ENCODE measurements at places on chromosomes 3 and 15.

- DNase-seq, result no peak
These were observed 121.3 kb upstream of the ADAMTS9 start for GRCh38 chr3:64809086-64809485.

GRCh38 chr15:91140601-91141000 is 40.5 kb downstream of the SV2B start:
- DNase-seq, result no peak

GRCh38 chr3:117611211-117611610 is 901.6 kb downstream of the TUSC7 start:
- no peak for DNase-seq

DNA sequence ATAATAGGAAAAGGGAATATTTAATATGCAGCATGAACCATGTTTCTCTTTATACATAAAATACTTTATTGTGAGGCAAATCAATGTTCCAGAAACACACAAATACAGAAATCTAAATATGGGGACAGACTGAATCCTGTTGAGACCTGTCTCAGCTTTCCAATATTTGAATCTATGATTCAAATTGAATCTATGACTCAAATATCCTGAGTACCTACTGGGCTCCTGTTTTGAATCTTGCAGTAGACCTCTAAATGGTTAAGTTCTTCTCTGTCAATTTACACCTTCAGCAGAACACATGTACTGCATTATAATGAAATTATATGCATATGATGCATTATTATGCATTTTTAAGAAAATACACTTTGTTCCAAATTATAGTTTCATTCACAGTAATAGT is 143.2 kb upstream of the PLXND1 start:
- no peak for DNase-seq

GRCh38 chr3:158845765-158846350 is 44.0 kb downstream of the MFSD1 start:
- DNase-seq, result no peak

GRCh38 chr15:45180201-45180600 is 7.6 kb downstream of the SHF start:
- DNase-seq, result no peak

- no peak for DNase-seq
These were observed 130.9 kb upstream of the ICE2 start for GRCh38 chr15:60609721-60610320.

- no peak for DNase-seq
These were observed 179.2 kb downstream of the CADPS start for GRCh38 chr3:62696011-62696410.

GRCh38 chr15:79172801-79173460 is 82.4 kb upstream of the RASGRF1 start:
- DNase-seq, result no peak

DNA sequence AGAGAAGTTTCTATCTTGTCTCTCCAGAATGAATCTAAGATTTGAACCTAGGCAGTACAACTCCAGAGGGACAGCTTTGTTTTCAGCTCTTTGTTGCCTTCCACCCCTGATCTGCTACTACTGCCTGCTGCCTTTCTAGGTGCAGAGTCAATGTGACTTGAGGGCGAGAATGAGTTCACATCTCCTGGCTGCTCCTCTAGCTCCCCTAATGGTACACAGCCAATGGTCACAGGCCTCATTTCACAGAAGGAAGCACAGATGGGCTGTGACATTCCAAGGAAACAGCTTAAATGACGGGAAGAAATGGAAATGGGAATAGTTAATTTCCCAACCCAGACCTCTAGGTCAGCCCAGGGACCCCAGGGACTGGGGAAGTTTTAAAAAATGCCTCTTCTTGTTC is 32.4 kb downstream of the FAM43A start:
- no peak for DNase-seq

DNA sequence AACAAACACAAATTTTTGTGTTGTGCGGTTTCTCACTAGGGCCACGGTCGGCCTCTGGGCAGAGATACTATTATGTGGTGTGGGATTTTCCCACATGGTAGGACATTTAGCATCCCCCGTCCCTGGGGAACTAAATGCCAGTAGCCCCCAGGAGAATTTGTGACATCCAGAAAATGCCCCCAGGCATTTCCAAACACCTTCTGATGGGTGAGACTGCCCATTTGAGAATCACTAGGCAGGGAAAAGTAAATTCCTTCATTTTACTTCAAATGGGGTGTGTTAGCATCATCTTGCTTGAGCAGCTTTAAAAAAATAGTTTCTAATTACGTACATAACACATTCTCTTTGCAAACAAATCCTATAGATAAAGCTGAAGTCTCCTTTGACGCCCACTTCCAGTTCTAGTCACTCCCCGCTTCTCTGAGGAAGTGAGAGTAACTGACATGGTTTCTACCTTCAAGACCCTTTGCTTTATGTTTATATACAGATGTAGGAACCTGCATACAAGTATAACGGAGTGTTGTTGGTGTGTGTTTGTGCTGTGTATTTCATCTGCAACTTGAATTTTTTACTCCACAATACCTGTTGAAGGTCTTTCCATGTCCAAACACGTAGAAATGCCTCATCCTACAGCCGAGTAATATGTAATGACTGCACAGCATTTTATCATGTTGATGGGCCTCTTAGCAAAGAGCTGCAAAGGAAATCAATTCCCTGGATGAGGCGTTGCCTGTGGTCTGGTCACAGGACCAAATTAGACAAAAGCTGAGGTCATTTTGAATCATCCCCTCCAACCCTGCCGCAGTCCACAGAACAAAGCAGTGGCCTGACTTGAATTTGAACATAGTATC is 31.4 kb upstream of the ZBTB38 start:
- DNase-seq, result no peak

GRCh38 chr15:71758711-71759110 is 51.6 kb upstream of the NR2E3 start:
- no peak for DNase-seq

- no peak for DNase-seq
These were observed 230.9 kb upstream of the RORA start for GRCh38 chr15:61459785-61460707.

- DNase-seq, result no peak
These were observed 338.2 kb upstream of the THRB start for GRCh38 chr3:24832891-24833290.

- DNase-seq, result no peak
These were observed at the start of gene CEP70 for GRCh38 chr3:138594150-138594934. Gene CEP70, minus strand, starts transcription at chr3:138594260. Its CDS starts 21,333 bp downstream, at chr3:138572927.

DNA sequence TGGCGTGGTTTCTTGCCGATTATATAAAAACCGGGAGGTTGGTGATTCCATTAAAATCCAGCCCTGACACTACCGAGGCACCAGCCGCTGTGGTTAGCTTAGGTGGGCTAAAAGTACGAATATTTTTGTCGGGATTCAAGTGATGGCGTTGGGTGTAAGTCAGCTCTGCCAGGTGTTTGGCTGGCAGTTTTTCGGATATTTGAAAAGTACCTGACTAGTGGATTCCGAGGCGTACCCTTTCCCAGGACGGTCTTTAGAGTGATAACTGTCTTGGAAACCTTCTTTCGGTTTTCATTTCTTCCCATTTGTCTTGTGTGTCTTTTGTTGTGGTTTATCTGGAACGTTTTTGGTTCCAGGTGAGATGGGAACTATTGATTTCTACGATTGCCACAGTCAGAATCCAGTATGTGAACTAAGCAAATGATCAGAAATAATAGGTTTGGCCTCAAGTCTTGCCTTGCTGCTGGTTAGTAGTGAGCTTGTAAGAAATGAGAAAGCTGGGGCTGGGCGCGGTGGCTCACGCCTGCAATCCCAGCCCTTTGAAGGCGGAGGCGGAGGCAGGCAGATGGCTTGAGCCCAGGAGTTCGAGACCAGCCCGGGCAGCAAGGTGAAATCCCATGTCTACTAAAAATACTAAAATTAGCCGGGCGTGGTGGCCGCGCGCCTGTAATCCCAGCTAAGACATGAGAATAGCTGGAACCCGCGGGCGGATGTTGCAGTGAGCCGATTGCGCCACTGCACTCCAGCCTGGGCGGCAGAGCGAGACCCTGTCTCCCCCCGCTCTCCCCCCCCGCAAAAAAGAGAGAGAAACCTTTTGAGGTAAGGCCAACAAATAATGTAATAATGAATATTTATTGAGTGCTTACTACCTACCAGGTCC is 1.4 kb downstream of the FYTTD1 start:
- DNase-seq, result no peak

DNA sequence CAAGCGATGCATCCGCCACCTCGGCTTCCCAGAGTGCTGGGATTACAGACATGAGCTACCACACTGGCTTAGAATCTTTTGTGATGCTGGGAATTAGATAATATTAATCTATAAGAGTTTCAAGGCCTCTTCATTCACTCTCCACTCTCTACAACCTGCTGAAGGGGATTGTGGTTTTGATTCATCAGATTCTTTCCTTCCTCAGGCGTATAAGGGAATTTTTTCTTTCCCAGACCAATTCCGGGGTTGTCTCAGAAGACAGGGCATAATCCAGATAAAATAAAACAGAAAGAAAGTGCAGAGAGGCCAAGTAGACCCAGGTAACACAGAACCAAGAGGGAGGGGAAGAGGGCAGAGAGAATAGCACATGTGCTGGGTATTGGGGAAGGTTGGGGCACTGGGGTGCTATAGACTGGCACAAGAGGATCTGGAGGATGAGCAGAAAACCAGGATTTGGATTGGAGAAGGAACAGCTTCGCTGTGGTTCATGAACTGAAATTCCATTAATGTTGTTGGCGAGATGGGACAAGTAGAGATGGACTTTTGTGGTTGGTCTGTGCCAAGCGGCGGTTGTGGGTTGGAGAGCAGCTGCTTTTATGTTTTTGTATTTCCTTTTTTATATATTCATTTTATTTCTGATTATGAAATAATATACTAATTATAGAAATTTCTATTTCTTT is 12.8 kb downstream of the ARL6IP5 start:
- no peak for DNase-seq

GRCh38 chr15:56877255-56877970 is 41.0 kb upstream of the TCF12 start:
- DNase-seq, result no peak

DNA sequence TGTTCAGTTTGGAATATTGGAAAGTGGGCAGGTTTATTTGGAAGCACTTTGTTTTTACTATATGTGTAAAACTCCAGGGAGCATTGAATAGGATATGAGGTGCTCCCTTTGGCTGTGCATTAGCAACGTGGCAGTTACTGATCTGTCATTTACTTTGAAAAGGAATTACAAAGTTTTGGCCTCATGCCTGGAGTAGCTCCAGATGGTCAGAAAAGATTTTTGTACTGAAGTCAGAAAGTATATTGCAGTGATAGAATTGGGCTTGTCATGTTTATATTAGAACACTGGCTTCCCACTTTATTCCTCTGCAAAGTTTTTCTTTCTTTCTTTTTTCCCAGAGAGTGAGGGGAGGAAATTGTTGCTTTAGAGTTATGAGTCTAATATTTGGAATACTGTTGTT is 26.1 kb downstream of the FNDC3B start:
- no peak for DNase-seq

DNA sequence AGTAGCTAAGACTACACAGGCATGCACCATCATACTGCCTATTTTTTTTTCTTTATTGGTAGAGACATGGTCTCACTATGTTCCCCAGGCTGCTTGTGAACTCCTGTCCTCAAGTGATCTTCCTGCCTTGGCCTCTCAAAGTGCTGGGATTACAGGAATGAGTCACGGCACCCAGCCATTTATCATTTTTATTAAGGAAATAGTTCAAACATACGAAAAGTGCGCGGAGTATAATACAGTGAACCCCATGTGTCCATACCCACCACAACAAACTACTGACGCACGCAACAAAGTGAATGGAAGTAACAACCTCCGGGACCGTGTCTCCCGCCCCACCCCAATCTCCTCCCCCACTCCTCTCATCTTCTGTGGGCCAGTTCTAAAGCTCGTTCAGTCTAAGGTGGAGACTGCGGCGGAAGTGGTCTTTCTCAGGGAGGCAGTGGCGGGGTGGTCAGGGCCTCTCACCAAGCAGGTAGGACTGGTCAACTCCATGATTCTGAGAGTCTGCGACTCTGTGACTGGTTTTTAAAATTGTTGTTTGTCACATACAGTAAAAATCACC is 42.1 kb downstream of the DNAJB8 start:
- no peak for DNase-seq

- no peak for DNase-seq
These were observed 33.5 kb upstream of the MFSD1 start for GRCh38 chr3:158768361-158768787.

GRCh38 chr3:119759962-119760361 is 21.9 kb upstream of the NR1I2 start:
- DNase-seq, result no peak

GRCh38 chr3:45943207-45943846 is at the start of gene CXCR6:
Gene CXCR6, plus strand, starts transcription at chr3:45943464. Its CDS starts 3,018 bp downstream, at chr3:45946482.
- no peak for DNase-seq

DNA sequence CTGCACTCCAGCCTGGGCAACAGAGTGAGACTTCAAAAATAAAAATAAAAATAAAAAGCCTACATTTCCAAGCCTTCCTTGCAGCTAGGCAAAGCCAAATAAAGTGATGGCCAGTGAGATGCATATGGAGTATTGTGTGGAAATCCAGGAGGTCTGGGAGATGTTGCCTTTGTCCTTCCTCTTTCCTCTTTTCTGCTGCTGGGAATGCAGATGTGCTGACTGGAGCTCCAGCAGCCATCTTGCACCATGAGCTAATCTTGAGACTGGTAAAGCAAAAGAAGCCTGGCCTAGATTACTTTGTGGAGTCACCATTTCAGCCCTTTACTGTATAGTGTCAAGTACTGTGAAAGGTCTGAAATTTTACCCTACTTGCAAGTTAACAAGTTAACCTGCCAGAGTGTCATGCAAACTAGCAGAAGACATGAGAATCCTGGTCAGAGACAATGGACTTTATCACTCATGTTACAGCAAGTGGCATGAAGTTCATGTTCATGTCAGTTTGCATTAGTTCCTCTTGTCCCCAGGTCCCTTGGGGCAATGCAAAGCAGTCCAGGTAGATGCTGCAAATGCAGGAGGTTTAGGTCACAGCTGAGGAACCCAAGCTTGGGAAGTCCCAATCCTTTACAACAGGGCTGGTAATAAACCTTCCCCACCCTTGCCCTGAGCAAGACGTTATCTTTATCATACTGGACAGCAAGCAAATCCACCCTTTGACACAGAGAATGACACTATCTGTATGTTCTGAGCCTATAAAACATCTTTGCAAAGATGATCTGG is 103.1 kb downstream of the TLE3 start:
- no peak for DNase-seq

DNA sequence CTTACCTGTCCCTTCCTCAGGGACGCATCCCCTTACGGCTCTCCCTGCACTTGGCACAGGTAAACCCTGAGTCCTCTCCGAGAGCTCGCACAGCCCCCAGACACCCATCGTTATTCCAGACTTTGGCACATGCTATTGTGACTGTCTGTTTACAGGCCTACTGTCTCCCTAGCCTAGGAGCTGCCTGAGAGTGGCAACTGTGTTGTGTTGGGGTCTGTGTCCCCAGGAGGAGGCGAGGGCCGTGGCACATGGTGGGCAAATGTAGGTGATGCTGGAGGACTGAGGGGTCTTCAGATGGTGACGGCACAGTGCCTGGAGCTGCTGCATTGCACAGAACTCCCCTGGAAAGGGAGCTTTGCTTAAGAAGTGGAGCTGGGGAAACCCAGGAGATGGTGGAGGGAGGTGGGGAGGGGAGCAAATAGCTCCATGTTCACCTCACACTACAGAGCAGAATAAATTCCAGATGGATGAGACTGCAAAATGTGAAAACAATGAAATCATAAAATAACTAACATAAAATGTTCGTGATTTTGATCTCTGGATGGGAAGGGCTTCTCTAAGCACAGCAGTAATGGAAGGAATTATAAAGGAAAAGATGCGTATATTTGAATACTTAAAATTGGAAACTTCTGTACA is 96.5 kb downstream of the SMAD6 start:
- DNase-seq, result no peak

Data from cortex of kidney (tissue), 1 donor.